ENCODE measurements at places on chromosomes 2 and 18. TPM values are rescaled to one million over a fixed set of nuclear protein-coding genes. Genes with fewer than 3 reads are reported as not detected.

DNA sequence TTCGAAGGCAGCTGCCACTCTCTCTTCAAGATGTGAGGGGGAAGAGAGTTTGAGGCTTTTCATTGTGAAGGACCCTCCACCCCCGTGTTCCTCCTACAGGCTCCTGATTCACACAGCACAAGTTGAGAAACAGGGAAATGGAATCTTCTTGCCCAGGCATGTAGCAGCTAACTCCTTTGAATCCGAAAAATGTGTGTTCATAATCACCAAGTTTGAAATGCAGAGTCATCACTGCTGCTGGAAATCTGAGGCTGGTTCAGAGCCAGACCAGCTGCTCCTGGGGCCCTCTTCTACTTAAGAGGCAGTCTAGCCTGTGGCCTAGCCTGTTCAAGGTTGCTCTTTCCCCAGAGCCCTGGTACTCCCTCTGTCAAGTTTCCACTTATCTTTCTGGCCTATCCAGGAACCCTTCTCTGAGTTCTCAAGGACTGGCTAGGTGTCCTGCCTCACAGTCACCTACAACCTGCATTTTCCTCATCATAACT is 166.4 kb downstream of the TMEM247 start:
- peak; percentile 35 for DNase-seq

CERKL gene
- total RNA-seq = not detected

GRCh38 chr2:39665811-39666490 is at the start of gene TMEM178A:
TSS of gene TMEM178A (plus strand) at chr2:39665917. CDS start at chr2:39665975, 58 bp downstream.
- DNase-seq = peak; percentile 15

CXCR1 gene
- total RNA-seq = 0.44 TPM

TFCP2L1 gene
- 0.14 TPM for total RNA-seq

- no peak for DNase-seq
These were observed 2.1 kb downstream of the SLC39A10 start for GRCh38 chr2:195659114-195659513.

EIPR1 gene
- total RNA-seq = 12.2 TPM

GRCh38 chr2:235934774-235935484 is 233.3 kb downstream of the GBX2 start:
- DNase-seq = no peak

GRCh38 chr2:156538083-156538504 is 101.9 kb downstream of the GPD2 start:
- DNase-seq = no peak

RGPD4 gene
- total RNA-seq = not detected

GRCh38 chr2:152534460-152535135 is 182.7 kb downstream of the PRPF40A start:
- no peak for DNase-seq

GRCh38 chr18:74204526-74205152 is 56.3 kb downstream of the TIMM21 start:
- no peak for DNase-seq

- DNase-seq = no peak
These were observed 137.1 kb upstream of the CCDC68 start for GRCh38 chr18:55096263-55096951.

DNA sequence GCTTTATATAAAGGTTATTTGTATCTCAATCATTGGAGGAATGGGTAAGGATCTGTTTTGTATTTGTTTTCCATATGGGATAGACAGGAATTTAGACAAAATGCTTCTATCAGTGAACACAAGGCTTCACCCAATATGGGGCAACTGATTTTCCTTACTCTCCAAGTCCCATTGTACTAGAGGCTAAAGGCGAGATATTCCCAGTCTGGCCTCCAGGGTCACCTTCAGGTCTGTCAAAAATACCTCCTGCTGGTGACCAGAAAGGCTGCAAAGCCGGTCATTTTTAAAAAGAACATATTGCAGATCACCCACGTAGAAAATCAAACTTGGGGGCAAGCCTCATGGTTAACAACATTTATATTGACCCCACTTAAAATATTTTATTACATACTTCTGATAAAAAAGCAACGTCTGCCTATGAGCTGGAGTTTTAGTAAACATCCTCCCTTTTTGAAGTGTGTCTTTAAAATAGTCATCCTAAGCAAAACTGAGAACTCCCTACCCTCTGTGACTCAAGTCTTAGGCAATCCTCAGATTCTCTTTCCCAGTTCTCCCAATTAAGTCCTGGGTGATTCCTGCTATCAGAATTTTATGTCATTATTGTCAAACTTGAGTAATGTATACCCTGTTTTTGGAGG is 276.6 kb downstream of the MREG start:
- DNase-seq = no peak

- peak; percentile 58 for DNase-seq
These were observed 54.5 kb downstream of the EPAS1 start for GRCh38 chr2:46351750-46352138.

DNA sequence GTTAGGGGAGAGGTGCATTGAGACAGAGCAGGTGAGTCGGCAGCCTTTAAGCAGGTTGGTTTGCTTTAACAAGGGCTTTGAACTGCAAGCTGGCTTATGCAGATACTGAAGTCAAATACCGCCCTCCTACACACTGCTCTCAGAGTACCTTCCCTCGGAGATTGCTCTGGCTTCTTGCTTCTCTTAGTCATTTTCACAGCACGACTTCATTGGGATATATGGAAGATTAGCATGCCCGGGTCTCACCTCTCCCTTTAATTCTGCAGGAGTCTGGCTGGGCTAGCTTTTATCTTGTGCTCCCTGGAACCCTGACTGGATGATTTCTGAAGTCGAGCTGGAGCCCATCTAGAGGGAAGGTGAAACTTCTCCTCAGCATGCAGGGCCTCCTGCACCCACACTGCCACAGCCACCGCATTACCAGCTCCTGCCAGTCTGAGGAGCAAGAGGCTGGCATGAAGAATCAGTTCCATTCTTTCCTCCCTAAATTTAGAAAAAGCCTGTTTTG is 395.5 kb upstream of the HNRNPA3 start:
- no peak for DNase-seq

RUFY4 gene
- total RNA-seq = not detected

GRCh38 chr2:19120941-19121750 is 237.3 kb downstream of the OSR1 start:
- peak; percentile 26 for DNase-seq

GRCh38 chr2:171345971-171346722 is 87.6 kb downstream of the METTL8 start:
- DNase-seq = no peak

GRCh38 chr2:188518381-188518780 is 226.7 kb downstream of the GULP1 start:
- no peak for DNase-seq

DNA sequence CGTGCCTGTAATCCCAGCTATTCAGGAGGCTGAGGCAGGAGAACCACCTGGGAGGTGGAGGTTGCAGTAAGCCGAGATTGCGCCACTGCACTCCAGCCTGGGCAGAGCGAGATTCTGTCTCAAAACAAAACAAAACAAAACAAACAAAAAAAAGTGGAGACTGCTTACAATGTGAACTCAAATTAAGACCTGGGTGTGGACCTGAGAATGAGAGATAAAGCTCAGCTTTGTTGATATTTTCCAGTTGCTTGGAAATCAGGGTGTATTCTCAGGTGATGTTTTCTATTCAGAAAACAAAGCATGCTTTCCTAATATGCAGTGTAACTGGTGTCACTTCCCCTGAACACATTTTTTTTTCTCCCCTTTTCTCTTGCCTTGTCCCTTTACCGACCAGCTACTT is 5.3 kb upstream of the CERS6 start:
- no peak for DNase-seq

DNA sequence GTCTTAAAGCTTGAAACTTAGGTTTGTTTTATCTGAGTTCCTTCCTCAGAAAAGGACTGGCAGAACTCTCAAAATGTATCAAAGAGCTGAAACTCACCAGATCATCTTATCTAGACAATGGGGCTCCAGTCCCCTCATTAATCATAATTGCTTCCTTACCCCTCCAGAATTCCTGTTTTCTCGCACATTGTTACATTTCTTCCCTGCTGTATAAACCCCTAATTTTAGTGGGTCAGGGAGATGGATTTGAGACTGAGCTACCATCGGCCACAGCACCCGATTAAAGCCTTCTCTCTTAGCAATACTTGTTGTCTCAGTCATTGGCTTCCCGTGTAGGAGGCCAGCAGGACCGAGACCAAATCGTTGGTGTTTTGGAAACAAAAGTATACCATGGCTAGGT is 71.8 kb upstream of the CABLES1 start:
- DNase-seq = no peak

GRCh38 chr2:192940767-192941166 is 746.0 kb upstream of the TMEFF2 start:
- DNase-seq = no peak

- DNase-seq = no peak
These were observed 658.7 kb upstream of the LINC00305 start for GRCh38 chr18:64807560-64807959.

GRCh38 chr2:214587442-214587841 is 176.6 kb downstream of the VWC2L start:
- DNase-seq = no peak

GRCh38 chr2:62931536-62931935 is 119.1 kb upstream of the OTX1 start:
- DNase-seq = no peak

GRCh38 chr2:150178591-150178990 is 308.9 kb downstream of the RND3 start:
- no peak for DNase-seq

- DNase-seq = no peak
These were observed 376.1 kb downstream of the IRS1 start for GRCh38 chr2:226423498-226423960.

ROCK2 gene
- 30.2 TPM for total RNA-seq
